Naive thymus-derived CD4-positive, alpha-beta T cell (primary cell): ENCODE measurements at places on chromosomes 2 and 18. TPM values are rescaled to one million over a fixed set of nuclear protein-coding genes. Genes with fewer than 3 reads are reported as not detected.

GRCh38 chr2:143087033-143087432 is 42.2 kb upstream of the ARHGAP15 start:
- no peak for DNase-seq
- peaks cover 10% of the 10 kb centered on the region for H3K4me1 ChIP-seq
- H3K27ac ChIP-seq: no peak overlapping the region
- no peaks in the 10 kb centered on the region for H3K36me3 ChIP-seq
- H3K4me3 ChIP-seq: no peak overlapping the region

The ITM2C gene
- total RNA-seq: 24.1 TPM

The LYG2 gene
- not detected in 2 replicates for total RNA-seq

DNA sequence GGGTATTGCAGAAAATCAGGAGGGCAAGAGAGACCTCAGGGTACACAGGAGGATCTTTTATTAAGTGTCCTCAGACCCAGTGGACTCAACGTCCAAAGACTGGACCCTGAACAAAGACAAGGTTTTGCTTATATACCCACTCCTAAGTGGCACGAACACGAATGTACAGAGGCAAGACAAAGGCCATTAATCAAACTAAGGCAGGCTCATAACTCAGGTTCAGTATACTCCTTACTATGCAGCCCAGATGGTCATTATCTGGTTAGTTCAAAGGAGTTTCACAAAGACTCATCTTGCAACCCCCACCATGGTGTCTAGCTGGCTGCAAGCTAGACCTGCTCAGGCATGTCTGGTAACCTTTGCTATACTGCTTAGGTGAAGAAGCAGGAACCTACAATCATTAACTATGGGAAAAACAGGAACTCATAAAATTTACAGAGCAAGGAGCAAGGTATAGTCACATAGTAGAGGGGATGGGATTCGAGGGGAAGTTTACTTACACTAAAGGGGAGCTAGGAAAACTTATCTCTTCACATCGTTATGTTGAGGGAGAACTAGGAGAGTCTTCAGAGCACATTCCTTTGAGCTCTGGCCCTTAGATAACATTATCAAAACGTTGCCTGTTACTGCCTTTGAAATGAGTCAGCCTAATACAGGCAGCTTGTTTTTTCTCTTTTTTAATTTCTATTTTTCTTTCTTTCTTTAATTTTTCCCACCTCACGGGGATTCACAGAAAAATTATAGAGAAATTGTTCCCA is 33.9 kb downstream of the SLC4A3 start:
- H3K27me3 ChIP-seq: no peaks in the 10 kb centered on the region
- no peaks in the 10 kb centered on the region for H3K4me1 ChIP-seq
- H3K27ac ChIP-seq: no peak overlapping the region
- H3K36me3 ChIP-seq: no peaks in the 10 kb centered on the region
- no peak overlapping the region for H3K4me3 ChIP-seq

The PLGLB1 gene
- total RNA-seq: 2.5 and 4.4 TPM in 2 replicates

- H3K36me3 ChIP-seq: no peaks in the 10 kb centered on the region
- H3K4me3 ChIP-seq: no peak overlapping the region
- no peak overlapping the region for H3K27ac ChIP-seq
Observed at GRCh38 chr18:51953521-51953920, 386.5 kb upstream of the DCC start.

- no peak overlapping the region for H3K4me3 ChIP-seq
- no peaks in the 10 kb centered on the region for H3K27me3 ChIP-seq
- H3K36me3 ChIP-seq: no peaks in the 10 kb centered on the region
- H3K4me1 ChIP-seq: peaks cover 41% of the 10 kb centered on the region
Observed at GRCh38 chr18:48867978-48868377, 82.8 kb downstream of the SMAD7 start.

DNA sequence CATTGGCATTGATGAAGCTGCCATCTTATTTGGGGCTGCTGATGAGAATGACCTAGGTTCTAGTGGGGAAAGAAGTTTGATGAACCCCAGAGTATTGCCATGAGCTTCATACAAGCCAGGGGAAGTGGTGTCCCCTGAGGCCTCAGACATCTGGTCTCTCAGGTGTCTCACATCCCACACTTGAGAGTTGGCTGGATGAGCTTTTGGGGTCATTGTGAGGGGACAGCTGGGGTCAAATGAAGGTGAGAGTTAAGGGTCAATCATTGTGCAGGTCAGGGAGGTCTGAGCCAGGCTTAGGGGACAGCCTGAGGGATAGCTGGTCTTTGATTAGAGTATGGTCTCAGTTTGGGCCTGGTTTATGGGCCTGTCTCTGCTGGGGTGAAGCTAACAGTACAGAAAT is 336.5 kb downstream of the CYP26B1 start:
- no peak overlapping the region for H3K4me3 ChIP-seq
- no peaks in the 10 kb centered on the region for H3K4me1 ChIP-seq
- no peaks in the 10 kb centered on the region for H3K36me3 ChIP-seq
- no peak overlapping the region for H3K27ac ChIP-seq
- H3K27me3 ChIP-seq: no peaks in the 10 kb centered on the region

DNA sequence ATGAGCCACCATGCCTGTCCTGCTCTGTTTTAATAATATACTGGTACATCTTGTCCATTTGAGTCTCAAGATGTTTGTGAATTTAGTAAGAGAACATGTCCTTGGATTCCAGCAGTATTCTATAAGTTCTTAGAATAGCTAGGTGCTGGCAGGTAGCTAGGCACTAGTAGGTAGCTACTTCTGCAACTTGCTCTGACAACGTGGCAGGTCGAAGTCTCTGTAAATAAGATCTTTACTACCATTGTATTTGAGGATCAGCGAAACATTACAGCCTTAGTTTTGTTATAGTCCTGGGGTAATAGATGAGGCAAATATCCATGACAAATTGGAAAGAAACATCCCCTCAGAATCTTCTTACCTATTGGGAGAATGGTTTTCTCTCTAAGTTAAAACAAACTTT is 14.2 kb upstream of the PRELID3A start:
- no peak overlapping the region for H3K4me3 ChIP-seq
- no peaks in the 10 kb centered on the region for H3K27me3 ChIP-seq
- no peaks in the 10 kb centered on the region for H3K36me3 ChIP-seq
- no peak for DNase-seq
- no peak overlapping the region for H3K27ac ChIP-seq
- no peaks in the 10 kb centered on the region for H3K4me1 ChIP-seq

DNA sequence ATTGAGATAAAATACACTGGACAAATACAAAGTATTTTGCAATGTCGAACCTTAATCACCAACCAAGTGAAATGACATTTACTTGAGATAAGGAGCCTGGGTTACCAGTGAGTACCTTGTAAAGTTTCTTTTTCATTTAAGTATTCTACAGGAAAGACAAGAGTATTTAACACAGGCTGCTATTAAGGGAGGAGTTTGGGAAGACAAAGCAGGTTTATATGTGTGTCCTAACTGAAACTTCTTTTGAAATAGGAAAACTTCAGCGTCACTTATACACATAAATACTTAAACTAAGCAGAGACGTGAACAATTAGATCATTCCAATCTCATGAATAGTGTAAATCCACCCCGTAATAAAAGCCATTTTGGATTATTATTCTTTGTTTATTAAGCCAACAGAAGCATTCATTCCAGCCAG is 126.7 kb upstream of the CYP26B1 start:
- no peaks in the 10 kb centered on the region for H3K36me3 ChIP-seq
- no peak overlapping the region for H3K4me3 ChIP-seq
- no peak overlapping the region for H3K27ac ChIP-seq
- no peak for DNase-seq

DNA sequence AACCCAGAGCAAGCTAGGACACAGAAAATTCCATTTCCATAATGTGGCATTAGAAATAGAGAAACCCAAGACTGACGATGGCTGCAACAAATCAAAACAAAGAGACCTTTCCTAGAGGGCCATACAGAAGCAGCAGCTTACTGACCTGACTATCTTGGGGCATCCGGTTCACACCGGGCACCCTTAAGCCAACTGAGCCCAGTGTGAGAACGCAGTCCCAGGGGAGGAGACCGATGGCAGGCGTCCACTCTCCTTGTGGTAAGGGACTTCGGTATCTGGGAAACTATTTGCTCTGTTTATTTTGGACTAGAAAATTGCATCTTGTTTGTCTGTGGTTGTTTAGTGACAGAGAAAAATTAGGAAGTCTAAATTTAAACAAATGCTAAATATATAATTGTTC is 244.8 kb upstream of the COPS8 start:
- no peaks in the 10 kb centered on the region for H3K36me3 ChIP-seq
- H3K27me3 ChIP-seq: no peaks in the 10 kb centered on the region

The CNRIP1 gene
- 0.19 TPM for total RNA-seq

GRCh38 chr18:62637403-62637802 is 77.9 kb upstream of the PHLPP1 start:
- no peaks in the 10 kb centered on the region for H3K4me1 ChIP-seq
- H3K27me3 ChIP-seq: no peaks in the 10 kb centered on the region
- no peak overlapping the region for H3K27ac ChIP-seq
- DNase-seq: no peak
- H3K4me3 ChIP-seq: no peak overlapping the region

- H3K27me3 ChIP-seq: no peaks in the 10 kb centered on the region
- H3K4me1 ChIP-seq: peaks cover 9% of the 10 kb centered on the region
- H3K27ac ChIP-seq: no peak overlapping the region
- H3K36me3 ChIP-seq: no peaks in the 10 kb centered on the region
- H3K4me3 ChIP-seq: no peak overlapping the region
Observed at GRCh38 chr18:24486684-24487083, 26.2 kb downstream of the HRH4 start.

The COLEC12 gene
- 0.19 TPM for total RNA-seq

DNA sequence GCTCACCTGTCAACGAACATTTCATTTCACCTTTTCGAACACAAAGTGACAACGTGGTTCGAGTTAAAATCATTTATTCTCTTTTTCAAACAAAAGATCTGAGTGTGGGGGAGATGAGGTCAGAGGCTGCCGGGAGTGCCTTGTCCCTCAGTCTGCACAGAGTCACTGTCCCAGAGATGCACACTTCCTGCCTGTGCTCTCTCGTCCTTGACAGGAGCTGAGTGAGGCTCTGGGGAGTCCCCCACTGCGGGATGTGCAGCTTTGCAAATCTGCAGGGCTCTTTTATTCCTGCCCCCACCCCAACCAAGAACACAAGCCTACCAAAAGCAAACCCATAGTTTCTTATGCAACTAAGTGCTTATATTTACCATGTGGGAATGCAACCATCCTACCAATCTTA is 497.8 kb downstream of the EIPR1 start:
- H3K4me3 ChIP-seq: no peak overlapping the region
- H3K4me1 ChIP-seq: no peaks in the 10 kb centered on the region

- H3K36me3 ChIP-seq: peaks cover 6% of the 10 kb centered on the region
- no peaks in the 10 kb centered on the region for H3K4me1 ChIP-seq
- no peaks in the 10 kb centered on the region for H3K27me3 ChIP-seq
Observed at GRCh38 chr18:51066273-51066672, 36.3 kb downstream of the SMAD4 start.

GRCh38 chr2:241157841-241158545 is 7.7 kb downstream of the PPP1R7 start:
- H3K4me3 ChIP-seq: no peak overlapping the region
- H3K4me1 ChIP-seq: no peaks in the 10 kb centered on the region
- peaks cover 64% of the 10 kb centered on the region for H3K36me3 ChIP-seq

DNA sequence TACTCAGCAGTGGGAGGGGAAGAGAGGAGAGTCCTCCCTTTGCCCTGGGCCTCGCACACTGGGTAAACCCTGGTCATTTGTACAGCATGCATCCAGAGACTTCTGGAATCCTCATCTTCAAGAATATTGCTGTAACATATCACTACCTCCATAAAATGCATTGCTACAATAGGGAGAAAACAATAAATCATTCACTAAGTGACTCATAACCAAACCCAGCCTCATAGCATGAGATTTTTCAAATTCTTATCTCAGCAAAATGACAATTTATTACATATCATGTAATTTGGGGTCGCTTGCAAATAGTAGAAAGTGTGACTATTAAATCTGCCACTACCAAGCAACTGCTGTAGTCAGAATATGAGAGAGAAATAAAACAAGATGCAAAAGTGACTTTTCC is 189.4 kb downstream of the ALK start:
- H3K27ac ChIP-seq: no peak overlapping the region
- DNase-seq: no peak

The HNMT gene
- total RNA-seq: 1.1 TPM

The NYAP2 gene
- 0.17 TPM for total RNA-seq
